ENCODE measurements at places on chromosomes 6 and 20. TPM values are rescaled to one million over a fixed set of nuclear protein-coding genes. Genes with fewer than 3 reads are reported as not detected.

GRCh38 chr20:60172346-60172984, 214.2 kb downstream of the CDH26 start:
- DNase-seq, result no peak

- no peak for DNase-seq
These were observed 99.2 kb downstream of the HIVEP1 start for GRCh38 chr6:12111363-12111670.

Gene DPPA5
- not detected for total RNA-seq

- DNase-seq, result no peak
These were observed 12.7 kb upstream of the SIRT5 start for GRCh38 chr6:13561624-13562267.

DNA sequence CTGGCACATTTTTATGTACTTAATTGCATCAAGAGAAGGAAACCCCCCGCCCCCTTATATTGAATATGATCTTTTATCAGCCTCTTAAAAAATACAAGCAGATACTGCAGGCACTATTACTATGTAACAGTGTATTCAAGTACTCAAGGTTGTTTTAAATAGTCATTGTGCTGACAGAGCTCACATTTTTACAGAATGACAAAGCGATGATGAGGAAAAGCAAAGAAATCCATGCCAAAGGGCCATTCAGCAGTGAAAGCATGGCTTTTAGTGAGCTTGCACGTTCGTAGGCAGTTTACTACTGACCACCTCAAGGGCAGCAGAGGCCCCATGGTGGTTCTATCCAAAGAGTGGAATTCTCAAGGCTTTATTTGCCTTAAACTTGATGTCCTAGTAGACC, 146.8 kb downstream of the RPS12 start:
- peak; percentile 87 for DNase-seq

DNA sequence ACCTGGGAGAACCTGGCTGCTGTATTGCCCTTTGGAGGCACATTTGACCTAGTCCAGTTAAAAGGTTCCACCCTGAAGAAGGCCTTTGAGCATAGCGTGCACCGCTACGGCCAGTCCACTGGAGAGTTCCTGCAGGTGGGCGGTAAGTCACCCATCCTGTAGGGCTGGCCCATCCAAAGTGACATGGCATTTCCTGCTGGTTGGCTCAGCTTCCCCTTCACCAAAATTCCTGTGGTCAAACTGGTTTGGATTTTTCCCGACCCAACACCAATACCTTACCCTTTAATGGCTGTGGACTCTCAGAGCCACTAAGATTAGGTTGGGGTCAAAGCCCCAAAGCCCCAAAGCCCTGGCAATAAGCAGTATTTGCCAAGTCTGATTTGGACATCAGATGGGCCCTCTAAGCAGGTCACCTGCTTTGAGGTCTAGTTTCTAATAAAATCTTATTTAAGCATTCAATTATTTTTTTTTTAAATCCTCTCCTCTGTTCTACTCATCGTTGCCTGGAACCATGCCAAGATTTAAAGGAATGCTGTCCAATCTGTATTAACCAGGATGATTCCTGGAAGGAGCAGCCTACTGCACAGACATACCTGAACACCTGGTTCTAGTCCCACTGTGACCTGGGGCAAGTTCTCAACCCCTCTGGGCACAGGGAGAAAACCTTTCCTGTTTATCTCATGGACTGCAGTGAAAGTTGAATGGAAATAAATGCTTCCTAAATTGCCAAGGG, 40.8 kb downstream of the NT5E start:
- DNase-seq, result peak; percentile 54

Gene EPB41L1
- total RNA-seq, result 2.7 TPM

DNA sequence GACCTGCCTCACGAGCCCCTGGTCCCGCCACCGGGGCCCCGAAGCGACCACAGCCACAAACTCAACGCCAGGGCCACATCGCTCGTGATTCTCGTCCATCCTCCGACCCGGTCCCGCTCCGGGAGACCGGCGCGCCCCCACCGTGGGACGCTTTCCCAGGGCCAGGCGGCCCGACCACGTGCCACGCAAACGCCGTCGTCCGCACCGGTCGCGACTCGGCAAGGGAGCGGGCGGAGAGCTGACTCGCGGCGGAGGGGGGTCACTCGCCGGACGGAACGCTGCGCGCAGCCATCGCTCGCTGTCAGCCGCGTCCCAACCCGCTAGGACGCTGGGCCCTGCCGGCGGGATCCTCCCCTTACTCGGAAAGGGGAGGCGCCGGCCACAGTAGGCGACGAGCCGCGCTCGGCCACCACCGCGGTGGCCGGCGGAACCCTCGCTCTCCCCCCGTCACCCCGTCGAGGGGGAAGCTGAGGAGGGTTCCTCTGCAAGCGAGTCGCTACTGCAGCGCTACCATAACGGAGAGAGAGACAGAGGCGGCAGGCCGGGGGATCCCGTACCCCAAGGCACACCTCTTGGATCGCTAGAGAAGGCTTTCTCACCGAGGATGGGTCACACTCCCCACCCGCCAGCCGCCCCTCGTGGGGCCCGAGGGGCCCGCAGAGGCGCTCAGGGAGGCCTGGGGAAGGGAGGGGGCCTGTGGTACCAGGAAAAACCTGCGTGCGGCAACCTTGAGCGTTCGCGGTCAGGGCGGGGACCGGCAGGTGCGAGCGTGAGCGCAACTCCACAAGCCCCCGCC, 511.8 kb upstream of the ZNF337 start:
- DNase-seq, result no peak

- DNase-seq, result no peak
These were observed 76.1 kb downstream of the NKAIN2 start for GRCh38 chr6:123879749-123880148.

- no peak for DNase-seq
These were observed 37.4 kb upstream of the KCNG1 start for GRCh38 chr20:51060301-51060700.

DNA sequence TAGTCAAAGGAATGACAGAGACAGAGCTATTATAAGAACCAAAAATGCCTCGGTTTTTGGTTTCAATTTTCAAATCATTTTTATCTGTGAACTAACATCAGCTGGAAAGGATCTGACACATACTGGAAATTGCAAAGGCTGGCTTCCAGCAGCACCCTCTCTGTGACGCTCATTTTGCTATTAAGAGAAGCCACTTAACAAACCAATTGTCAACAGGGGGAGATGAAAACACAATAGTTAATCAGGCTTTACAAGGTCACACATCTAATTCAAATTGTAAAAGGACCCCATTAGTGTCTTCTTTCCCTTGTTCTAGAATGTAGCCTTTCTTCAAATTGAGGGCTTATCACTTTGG, 160.5 kb downstream of the TFAP2B start:
- DNase-seq, result no peak

DNA sequence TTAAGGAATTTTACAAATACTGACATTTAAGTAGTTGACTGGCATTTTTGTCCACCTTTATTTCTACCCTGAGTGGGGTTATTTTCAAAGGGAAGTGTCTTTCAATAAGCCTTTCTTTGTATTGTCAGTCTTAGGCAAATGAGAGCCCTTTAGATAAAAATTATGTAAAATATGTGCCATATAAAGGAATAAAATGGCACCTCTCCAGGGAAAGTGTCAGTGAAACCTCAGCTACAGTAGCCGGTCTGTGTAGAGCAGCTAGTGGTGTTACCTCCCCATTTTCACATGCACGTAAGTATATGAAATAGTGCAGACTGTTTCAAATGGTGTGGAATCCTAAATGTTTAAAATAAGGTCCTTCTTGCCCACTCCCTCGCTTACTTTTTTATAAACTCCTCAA, 5.0 kb downstream of the FAM217B start:
- no peak for DNase-seq

GRCh38 chr6:118645395-118645794, 6.0 kb downstream of the CEP85L start:
- DNase-seq, result no peak

Gene ARG1
- total RNA-seq, result not detected

- no peak for DNase-seq
These were observed 27.6 kb downstream of the CDH26 start for GRCh38 chr20:59985864-59986263.

Gene NOTCH4
- total RNA-seq, result 0.38 TPM

Gene LYRM4
- total RNA-seq, result 15.3 TPM

- DNase-seq, result no peak
These were observed 355.1 kb upstream of the RNF217 start for GRCh38 chr6:124607119-124607627.

- no peak for DNase-seq
These were observed 155.7 kb upstream of the CDYL start for GRCh38 chr6:4620284-4621151.

DNA sequence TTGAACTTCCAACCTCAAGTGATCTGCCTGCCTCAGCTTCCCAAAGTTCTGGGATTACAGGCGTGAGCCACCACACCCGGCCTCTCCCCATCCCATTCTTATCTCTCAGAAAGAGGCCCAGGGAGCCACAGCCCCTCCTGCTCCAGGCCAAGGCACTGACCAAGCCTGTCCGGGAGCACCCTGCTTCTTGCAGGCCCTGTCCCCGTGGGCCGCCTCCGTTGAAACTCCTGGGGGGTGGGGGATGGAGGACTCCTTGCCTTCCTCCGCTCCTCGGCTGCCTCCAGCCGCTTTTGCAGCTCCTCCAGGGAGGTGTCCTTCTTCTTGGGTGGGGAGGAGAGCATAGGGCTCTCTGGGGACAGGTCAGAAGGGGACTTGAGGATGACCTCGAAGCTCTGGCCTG, 9.7 kb downstream of the STMN3 start:
- DNase-seq, result no peak

DNA sequence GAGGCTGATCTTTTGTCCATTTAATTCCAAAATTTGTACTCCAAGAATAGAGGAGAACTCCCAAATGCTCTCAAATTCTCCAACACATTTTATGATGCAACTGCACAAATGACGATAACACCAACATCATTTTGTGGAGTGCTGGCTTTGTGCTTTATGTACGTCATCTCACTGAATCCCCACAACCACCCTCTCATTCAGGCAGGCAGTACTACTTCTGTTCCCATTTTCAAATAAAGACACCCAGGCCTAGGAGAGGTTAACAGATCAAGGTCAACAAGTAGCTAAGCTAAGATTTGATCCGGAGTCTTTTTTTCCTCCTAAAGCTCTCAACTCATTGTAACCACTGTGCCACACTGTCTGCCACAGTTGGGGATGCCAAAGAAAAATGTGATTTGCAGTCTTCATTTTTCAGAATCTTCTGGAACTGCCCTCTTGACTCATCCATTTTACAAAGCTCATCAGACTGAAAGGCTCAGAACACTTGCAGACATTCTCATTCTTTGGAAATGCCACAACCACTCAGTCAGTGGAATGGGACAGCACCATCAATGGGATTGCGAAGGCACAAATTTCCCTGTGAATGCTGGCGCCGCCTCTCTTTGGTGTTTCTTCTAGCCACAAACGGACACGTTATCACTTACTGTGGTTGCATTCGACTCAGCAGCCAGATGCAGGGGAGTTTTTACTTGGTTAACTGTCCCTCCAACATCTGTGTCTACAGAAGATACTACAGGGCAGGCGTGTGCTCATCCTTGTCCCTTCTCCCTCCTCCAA, 184.4 kb downstream of the GJA10 start:
- DNase-seq, result no peak

DNA sequence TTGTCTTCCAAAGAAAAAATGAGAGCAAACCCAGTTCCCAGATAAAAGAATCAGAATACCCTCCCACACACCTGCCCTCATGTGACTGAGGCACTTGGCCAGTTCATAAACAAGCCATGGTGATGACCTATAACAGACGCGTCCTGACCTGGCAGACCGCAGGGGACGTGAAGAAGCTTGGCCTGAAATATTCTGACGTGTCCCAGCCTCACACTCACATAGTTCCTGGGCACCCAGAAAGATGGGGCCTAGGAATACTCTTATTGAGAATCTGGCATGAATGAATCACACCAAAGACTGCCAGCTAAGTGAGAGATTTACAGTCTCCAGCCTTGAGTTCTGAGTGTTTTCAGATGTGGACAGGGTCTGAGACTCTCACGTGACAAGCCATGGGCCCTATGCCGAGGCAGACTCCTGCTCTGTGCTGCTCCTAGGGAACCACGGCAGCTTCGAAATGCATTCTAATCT, 17.2 kb upstream of the MAP3K4 start:
- DNase-seq, result peak; percentile 97

GRCh38 chr20:52975029-52975732, 3.0 kb downstream of the TSHZ2 start:
- DNase-seq, result peak; percentile 56

Gene SAPCD1
- total RNA-seq, result 1.3 TPM

- DNase-seq, result no peak
These were observed at the start of gene TAGAP for GRCh38 chr6:159044899-159045727. TSS of gene TAGAP (minus strand) at chr6:159044991. CDS start at chr6:159044146, 845 bp downstream.

- DNase-seq, result no peak
These were observed 1.7 kb downstream of the RPS6KA2 start for GRCh38 chr6:166625356-166625755.

DNA sequence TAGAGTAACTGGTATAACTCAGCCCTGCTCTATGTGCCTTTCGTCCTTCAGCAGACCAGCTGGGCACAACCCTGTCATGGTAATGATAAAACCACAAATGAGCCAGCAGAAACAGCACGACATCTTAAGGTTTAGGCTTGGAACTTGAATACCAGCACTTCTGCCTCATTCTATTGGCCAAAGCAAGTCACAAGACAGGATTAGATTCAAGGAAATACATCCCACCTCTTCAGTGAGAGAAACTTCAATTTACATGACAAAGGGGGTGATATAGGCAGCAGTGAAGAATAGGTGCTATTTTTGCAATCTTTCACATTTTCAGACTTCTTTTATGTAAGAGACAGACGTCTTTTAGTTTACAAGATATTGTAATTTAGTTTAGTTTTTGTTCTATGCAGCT, 69.8 kb upstream of the SLC35F1 start:
- DNase-seq, result no peak

GRCh38 chr6:109153752-109154151, 58.4 kb downstream of the CEP57L1 start:
- no peak for DNase-seq

DNA sequence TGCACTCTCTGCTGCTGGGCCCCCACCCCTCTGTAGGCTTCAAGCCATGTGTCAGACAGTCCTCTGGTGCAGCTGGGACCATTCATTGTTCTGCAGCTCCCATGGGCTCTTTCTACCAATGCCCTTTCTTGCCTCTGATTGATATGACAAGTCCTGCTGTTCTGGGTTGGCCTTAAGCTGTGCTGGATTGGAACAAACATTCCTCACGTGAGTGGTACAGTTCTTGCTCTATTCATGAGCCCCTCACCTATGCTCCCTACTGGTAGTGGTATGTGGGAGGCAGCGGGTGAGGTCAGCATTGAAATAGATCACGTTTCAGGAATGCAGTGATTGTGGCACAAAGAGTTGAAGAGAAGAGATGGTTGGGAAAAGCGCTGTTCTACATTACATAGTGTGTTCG, 48.8 kb upstream of the RALY start:
- no peak for DNase-seq

- DNase-seq, result peak; percentile 34
These were observed 42.8 kb upstream of the DYNLRB1 start for GRCh38 chr20:34473262-34473883.

Gene PLCB4
- 1.6 TPM for total RNA-seq

GRCh38 chr6:135129136-135129856, 51.8 kb upstream of the MYB start:
- DNase-seq, result no peak

GRCh38 chr6:140002396-140003022, 628.1 kb upstream of the CITED2 start:
- DNase-seq, result no peak

Gene GDAP1L1
- total RNA-seq, result not detected

- peak; percentile 100 for DNase-seq
These were observed 806.3 kb upstream of the GJE1 start for GRCh38 chr6:141326426-141326825.

GRCh38 chr6:107264357-107264840, 149.1 kb upstream of the BEND3 start:
- peak; percentile 91 for DNase-seq
